ENCODE measurements at places on chromosomes 2 and 18.

DNA sequence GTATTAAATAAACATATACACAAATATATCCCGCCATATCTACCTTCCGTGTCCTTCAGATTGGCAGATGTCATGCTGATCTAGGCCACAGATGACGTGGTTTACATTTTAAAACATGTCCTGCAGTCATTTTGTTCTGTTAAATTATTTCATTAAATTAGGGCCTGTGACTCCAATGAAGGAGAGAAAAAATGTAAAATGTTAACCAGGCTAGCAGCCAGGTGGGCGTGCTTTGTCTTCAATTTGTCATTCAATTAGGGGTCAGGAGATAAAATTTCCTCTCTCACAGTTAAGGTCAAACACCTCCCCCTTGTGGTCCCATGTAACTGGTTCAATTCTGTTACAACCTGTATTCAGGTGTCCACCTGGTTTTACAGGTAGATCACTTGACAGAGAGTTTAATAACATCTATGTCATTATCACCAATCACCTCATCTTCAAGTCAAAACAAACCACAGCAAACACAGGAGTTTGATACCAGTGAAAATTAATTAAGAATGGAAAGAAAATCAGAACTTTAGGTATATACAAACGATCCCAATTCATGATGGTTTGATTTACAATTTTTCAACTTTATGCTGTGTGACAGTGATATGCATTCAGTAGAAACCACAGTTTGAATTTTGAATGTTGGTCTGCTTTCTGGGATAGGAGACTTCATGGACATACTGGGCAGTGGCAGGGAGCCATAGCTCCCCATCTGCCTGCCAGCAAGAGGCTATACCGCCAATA lies 339.4 kb downstream of the CMPK2 start:
- no peak for DNase-seq

DNA sequence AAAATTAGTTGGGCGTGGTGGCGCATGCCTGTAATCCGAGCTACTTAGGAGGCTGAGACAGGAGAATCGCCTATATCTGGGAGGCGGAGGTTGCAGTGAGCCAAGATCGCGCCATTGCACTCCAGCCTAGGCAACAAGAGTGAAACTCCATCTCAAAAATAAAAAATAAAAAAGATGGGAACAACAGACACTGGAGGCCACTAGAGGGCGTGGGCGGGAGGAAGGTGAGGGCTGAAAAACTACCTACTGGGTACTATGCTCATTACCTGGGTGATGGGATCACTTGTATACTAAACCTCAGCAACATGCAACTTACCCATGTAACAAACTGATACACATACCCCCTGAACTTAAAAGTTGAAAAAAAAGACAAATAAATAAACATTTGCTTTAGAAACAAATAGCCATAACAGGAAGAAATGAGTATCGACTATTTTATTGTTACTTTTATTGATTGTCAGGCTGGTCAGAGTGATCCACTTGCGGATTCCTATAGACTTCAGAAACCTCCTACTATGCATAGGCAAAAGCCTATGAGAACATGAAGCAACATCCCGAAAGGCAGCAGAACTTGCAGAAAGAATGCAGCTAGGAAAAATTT lies 61.0 kb downstream of the TMEM163 start:
- no peak for DNase-seq

DNA sequence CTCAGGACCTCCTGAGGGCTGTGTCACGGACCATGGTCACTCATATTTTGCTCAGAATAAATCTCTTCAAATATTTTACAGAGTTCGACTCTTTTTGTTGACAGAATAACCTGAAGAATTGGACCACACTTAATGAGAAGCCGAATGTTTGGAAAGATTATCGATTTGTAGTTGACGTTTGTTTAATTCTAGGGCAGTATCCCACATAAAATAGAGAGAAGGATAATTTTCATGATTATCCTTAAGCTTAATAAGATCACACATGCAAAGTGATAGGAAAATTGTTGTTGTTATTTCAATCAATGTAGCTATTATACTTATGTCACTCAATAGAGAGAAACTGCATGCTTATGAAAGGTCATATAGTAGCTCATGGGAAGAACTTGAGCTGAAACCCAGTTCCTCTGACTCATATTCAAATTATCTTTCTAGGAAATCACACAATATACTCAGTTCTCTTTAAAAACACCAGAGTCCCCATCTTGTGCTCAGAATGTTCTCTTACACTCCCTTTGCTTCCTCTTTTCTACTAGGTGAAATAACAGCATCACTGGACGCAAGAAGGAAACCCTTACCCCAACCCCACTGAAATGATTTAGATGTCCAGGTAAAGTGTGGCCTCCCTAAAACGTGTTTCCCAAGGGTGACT lies 982.1 kb downstream of the TSN start:
- no peak for DNase-seq

DNA sequence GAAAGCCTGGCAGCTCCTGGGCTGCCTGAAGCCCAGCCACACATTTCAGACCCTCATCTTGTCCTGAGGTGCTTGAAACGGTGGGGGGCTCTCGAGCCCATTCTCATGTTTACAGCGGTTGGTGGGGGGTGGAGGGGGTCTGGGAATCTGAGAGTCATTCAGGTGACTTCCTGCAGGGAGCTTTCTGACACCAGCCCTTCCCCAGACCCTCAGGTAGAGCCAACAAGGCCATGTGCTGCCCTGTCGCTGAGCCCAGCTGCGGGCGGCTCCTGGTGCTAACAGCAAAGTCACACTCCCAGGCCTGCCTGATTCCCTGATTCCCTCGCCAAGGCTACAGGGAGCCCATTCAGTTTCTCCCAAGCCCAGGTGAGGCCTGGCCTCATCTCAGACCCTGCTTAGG lies 324.9 kb upstream of the MEX3C start:
- no peak for DNase-seq

DNA sequence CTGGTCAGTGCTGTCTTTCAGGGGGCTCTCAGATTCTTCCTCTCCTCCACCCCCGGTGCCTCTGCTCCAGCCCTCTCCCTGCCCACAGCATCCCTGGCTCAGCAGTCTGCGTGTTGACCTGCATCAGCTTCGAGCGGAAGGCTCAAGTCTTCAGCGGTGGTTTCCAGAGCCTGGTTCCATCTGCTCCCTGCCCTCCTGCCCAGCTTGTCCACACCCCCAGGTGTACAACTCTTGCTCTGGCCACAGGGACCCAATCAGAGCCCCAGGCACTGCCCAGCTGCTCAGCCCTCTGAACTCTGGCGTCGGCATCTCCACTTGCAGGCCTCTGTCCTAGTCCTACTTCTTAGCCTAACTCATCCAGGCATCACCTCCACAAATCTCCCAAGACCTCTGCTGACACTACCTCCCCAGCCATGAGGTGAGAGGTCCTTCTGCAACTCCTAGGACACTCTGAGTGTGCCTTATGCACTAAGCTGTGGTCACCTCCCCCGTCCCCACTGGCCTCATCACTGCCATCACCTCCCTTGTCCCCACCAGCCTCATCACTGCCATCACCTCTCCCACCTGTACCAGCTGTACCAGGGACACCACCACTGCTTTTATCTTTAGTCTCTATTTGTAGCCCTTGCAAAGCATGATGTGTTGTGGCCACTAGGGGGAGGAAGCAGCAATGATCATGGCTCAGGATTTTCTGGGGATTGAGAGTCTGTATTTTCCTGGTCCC lies 60.9 kb downstream of the EDAR start:
- peak; percentile 48 for DNase-seq

DNA sequence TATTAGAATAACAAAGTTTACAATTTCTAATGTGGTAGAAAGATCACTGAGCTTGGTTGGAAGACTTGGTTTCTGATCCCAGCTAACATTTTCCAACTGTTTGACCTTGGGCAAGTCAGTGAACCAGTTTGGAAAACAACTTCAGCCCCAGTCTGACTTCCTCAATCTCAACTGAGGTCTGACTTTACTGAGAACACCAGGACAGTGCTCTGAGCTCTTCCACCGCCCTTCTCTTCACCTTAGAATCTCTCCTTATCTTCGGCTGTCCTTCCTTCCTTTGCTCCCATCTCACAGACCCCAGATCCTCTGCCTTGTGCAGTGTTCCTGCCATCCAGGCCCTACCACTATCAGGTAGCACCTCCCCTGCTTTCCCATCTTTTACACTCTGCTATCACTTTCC lies 193.8 kb upstream of the SP5 start:
- DNase-seq = no peak

DNA sequence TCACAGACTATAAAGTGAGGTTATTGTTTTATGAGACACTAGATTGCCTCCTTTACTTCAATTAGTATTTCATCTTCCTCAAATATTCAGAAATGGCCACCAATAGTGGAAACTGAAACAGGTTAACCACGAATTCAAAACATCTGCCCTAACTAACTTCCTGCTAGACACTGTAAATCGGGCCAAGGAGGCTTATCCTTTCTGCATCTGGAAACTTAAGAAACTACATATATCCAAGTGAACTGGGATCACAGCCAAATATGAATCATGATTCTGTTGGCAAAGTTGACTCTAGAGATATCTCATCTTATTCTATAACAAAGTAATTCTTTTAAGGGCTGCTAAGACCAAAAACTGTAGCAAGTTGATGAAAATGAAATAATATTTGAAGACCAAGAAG lies 136.6 kb upstream of the ZC3H15 start:
- no peak for DNase-seq

DNA sequence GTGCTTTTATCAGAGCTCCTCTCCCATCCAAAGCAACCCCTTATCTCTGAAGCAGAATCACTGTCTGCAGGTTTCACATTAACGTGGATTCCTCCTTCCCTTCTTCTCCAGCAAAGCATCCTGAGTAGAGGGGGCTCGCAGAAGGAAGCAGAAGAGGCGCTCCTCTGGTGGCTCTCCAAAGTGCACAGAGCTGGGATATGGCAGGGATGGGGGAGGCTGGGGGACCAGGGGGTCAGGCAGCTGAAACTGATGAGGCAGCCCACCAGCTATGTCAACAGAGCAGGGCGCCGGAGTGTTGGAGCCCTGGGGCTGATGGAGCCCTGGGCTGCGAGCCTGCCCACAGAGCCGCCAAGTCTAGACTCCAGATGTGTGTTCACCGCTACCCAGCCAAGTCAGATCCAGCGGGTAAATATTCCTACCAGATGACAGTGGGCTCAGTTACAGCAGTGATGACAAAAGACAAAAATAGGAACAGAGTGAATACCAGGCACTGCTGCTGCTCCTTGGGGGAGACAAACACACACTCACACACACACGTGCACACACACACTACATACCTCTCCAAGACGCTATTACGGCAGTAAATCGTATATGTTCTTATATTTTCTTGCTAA lies 678.3 kb upstream of the ID2 start:
- no peak for DNase-seq

DNA sequence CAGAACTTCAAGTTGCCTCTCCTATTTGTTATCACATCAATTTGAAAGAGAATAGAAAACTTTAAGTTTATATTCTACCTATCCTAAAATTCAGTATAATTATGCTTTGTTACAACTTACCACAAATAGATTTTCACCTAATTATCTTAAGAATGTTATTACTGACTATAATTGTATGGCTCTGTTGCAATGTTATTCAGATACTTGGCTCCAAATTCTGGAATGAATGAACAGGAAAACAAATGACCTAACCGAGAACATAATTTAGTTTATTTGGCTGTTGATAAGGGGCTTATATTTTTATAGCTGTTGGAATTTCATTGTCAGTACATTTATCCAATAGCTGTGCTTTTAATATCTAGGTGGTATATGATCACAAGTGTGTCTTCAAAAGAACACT lies 173.2 kb upstream of the GULP1 start:
- DNase-seq = no peak

DNA sequence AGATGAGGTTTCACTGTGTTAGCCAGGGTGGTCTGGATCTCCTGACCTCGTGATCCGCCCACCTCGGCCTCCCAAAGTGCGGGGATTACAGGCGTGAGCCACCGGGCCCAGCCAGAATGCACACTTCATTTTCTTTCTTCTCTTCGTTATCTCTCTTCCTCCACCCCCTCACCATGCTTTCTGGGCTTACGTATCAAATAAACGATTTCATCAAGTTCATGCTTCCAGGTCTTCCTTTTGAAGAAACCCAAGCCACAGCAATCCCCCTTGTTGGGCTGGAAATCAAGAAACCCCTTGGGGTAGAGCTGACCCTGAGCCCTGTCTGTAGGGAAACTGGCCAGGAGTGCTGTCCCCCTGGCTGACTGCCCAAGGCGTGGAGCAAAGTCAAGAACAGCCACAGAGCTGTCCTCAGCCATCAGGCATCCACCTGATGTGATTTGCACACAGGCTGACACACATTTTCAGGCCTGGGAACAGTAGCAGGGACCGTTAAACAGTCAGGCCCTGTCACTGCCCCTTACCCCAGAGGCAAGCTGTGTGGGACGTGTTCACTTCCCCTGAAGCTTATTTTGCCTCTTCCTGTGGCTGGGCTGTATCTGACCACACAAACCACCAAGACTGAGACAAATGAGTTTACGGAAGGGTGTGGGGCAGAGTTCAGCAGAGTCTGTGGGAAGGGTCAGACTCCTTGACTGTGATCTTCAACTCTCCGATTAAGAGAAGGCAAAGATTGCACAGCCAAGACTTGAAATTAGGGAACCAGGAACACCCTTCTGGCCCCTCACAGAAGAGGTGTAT lies 15.1 kb upstream of the NMUR1 start:
- DNase-seq = peak; percentile 10

DNA sequence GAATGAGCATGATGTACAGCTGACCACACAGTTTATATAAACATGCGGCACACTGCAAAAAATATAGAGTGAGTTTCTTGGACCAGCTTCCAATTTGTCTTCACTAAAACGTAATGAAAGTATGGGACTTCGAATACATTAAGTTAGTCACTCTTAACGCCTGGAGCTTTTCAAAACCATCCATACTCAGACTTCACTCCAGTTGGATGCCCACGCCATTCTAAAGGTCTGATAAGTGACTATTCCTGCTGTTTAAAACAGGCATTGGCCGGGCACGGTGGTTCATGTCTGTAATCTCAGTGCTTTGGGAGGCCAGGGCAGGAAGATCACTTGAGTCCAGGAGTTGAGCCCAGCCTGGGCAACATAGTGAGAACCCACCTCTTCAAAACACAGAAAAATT lies 84.6 kb downstream of the MYL12B start:
- no peak for DNase-seq

DNA sequence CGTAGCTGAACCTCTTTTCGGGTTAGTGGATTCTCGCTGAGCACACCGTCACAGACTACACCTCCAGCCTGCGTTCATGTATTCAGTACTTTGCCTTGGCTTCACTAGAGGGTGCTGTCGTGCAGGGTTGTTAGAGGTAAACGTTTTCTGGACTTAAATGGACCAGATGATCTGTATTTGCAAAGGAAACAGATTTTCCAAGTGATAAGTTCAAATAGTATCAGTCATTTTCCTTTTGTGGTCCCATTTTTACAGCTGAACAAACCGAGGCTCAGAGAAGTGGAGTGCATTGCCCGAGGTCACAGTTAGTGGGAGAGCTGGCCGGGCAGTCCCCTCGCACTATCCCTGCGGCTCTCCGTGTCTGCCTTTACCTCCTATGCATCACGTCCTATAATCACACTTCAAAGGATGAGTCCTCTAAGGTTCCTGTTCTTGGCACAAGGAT lies 125.9 kb downstream of the MAP4K4 start:
- peak; percentile 49 for DNase-seq

Measured in hippocampal formation (tissue), 2 donors.